Activated CD8-positive, alpha-beta memory T cell treated with anti-CD3 and anti-CD28 coated beads for 1 hour (primary cell): ENCODE measurements at places on chromosomes 4 and X.

DNA sequence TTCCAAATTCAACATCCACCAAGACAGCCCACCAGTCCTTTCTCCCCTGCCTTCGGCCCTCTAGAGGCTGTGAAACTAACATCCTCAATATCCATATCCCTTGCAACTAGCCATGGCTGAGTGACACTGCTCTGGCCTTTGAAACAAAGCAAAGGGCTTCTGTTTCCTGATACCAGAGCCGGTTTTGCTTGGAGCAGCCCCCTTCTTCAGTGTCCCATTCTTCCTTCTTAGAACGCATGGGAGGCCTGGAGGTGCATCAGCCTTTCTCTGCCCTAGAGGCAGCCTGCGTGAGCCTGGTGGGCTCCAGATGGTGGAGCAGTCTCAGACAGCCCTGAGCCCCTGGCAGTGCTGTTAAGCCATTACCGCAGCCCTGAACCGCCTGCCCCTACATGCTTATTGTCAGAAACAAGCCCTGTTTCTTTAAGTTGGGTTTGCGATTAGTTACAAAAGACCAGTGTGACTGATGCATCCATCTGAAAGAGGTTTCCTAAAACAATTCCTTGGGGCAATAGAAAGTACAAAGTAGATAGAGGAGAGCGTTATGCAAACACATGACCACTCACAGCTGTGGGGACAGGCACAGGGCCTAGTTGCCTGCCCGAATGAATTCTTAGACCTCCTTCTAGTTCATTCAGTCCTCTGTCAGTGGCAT lies 74.1 kb downstream of the EVC start:
- DNase-seq, result no peak

DNA sequence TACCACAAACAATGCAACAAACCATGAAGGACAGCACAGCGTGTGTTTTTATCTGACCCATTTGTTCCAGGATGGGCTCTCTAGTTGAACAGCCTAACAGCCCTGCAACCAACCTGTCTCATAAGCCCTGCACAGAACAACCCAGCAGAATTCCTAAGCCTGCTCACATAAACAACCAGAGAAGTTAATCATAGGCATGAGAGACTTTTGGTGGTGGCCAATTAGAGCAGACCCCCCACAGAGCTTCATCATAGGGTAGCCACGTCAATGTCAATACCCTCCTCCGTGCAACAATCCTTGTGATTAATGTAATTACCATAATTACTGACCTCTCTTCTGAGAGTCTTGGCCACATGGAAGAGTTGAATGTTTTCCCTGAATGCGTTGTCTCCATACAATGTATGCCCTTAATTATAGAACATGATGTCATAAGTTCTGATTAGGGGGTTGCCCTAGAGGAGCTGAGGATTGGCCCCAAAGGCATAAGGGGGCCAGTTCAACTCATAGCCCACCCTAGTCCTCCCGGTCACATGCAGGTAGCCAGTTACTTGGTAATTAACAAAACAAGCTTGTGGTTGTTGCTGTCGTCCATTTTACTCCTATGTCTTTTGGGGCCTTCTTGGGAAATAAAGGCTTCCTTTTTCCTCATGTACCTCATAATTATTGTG lies 92.7 kb downstream of the SYNPO2 start:
- DNase-seq, result no peak

GRCh38 chrX:40012868-40013265 lies 84.9 kb downstream of the BCOR start:
- DNase-seq, result no peak

DNA sequence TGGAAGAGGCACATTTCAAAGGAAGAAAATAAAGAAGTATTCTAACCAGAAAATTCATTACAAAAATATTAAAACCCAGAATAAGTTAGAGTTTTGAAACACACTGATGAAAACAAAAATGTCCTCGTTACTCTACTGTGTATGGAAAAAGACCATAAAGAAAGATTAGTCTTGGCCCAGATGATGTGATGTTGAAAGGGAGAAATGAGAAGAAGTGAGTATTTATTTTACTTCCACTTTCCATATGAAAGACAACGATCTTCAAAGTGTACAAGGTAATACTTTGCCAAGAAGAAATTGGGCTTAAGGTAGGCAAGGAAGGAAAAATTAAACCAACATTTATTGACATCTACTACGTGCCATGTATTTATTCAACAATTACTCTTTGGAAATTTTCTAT lies 48.6 kb upstream of the EMCN start:
- no peak for DNase-seq

DNA sequence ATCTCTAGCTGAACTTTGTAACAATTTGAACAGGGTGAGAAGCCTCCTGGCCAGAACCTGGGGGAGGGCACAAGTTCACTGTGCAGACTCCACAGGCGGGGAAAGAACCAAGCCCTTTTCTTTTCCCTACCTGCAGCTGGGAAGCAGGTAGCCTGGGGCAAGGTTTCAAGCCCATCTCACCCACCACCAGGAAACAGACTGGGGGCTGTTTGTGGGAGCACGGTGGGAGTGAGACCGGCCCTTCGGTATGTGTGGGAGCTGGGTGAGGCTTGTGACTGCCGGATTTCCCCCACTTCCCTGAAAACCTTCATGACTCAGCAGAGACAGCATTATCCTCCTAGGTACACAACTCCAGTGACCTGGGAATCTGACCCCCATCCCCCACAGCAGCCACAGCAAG lies 211.7 kb downstream of the ZNF674 start:
- DNase-seq, result no peak

DNA sequence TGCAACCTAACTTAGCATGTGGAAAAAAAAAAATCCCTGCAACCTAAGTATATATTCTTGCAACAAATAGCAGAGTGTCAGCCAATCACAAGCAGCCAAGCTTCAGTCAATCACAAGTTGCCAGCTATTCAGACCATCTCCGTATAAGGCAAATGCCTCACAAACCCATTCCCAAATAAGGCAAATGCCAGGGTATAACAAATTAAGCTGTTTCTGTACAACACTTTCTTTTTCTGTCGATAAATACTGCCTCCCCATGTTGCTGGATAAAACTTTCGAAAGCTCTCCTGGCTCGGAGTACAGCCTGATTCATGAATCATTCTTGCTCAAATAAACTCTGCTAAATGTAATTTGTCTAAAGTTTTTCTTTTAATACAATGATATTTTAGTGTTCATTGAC lies 460.7 kb upstream of the SMIM31 start:
- DNase-seq, result no peak

GRCh38 chr4:163649557-163650091 lies 155.1 kb downstream of the TMA16 start:
- DNase-seq, result no peak

GRCh38 chr4:166506051-166506450 lies 633.0 kb downstream of the TLL1 start:
- no peak for DNase-seq

GRCh38 chrX:134747006-134747405 lies 88.7 kb upstream of the PLAC1 start:
- no peak for DNase-seq
